GM10248 (cell line): ENCODE measurements at places on chromosomes 1 and 21.

- no peak for DNase-seq
Measured at GRCh38 chr1:215488850-215489249, 78.3 kb upstream of the KCTD3 start.

- no peak for DNase-seq
Measured at GRCh38 chr1:226148121-226148648, 38.4 kb downstream of the ACBD3 start.

- no peak for DNase-seq
Measured at GRCh38 chr21:27476696-27477095, 509.8 kb upstream of the ADAMTS5 start.

DNA sequence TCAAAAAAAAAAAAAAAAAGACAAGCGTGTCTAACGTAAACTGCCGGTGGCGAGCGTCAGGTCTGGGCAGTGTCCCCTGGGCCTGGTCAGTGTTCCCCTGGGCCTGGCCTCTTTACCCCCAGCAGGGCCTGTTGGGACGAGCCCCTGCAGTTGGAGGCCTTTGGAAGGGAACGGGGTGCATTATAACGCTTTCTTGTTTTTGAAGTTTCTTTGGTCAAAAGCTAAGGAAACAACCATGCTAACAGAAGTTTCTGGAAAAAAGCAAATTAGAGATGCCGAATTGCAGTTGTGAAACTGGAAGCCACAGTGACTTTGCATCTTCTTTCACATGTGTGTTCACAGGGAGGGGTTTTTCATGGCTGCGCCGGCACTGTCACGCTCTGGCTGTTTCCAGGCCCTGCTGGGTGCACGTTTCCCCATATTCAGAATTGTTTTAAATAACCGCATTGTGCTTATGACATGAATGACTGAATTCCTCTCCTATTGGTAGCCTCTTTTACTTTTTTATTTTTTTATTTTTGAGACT is 16.0 kb downstream of the RRP1 start:
- DNase-seq = peak; percentile 95
